ENCODE measurements at places on chromosomes 1 and 21.

DNA sequence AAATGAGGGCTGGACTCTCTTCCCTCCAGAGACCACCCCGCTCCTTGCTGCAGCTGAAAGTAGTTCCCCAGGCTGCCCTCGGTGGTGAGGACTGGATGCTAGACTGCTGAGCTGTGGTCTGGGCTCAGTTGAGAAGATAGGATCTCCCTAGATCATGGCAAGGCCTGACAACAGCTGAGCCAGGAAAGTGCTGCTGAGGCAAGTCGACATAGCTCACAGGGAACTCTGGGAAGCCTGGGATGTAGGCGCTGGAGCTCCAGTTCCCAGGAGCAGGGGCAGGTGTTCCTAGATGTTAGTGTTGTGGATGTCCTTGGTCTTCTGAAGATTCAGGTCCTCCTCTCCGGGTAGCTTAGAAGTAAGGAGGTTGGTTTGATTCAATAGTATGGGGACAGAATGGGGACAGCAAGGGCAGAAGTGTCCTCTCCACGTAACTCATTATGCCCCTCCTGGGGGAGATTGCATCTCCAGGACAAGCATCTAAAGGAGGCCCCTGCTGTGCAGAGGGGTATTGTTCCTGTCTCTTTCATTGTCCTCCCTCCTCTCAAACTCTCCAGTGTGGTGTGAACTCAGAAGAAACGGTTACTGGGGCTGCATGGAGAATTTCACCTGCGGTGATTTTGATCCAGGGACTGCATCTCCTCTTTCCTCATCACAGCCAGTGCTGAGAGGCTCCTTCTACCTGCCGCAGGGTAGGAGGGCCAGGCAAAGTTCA, 3.7 kb downstream of the CYB561D1 start:
- no peak for DNase-seq

DNA sequence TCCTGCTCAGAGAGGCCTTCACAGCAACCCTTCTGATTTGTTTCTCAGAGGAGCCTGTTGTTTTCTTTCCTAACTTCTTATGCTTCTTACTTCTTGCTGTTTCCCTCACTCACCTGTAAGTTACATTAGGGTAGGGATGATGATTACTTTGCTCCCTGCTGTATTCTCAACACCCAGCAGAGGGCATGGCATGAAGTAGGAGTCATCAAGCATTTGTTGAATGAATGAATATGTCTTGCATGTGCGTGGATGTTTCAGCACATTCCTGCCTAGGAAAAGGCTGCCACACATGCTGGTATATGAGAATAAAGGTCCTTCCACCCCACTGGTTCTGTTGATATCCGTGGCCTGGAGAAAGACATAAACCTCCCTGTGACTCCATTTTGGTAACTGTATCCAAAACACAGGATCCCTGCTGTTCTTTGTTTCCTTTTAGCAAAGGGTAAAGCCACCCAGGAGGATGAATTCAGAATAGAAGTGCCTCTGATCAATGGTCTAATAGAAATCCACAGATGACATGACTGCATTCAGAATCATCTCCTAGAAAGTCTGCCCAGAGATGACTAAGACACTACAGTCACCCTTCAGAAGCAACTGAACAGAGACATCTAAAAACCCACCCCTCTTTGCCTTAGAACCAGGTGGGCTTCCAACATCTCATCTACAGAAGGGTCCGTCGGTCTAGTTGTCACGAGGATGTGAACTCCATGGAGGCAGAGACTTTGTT, 168.8 kb downstream of the ZSCAN20 start:
- DNase-seq: no peak

- DNase-seq: no peak
These were observed 30.3 kb downstream of the TCP10L start for GRCh38 chr21:32554832-32555638.

DNA sequence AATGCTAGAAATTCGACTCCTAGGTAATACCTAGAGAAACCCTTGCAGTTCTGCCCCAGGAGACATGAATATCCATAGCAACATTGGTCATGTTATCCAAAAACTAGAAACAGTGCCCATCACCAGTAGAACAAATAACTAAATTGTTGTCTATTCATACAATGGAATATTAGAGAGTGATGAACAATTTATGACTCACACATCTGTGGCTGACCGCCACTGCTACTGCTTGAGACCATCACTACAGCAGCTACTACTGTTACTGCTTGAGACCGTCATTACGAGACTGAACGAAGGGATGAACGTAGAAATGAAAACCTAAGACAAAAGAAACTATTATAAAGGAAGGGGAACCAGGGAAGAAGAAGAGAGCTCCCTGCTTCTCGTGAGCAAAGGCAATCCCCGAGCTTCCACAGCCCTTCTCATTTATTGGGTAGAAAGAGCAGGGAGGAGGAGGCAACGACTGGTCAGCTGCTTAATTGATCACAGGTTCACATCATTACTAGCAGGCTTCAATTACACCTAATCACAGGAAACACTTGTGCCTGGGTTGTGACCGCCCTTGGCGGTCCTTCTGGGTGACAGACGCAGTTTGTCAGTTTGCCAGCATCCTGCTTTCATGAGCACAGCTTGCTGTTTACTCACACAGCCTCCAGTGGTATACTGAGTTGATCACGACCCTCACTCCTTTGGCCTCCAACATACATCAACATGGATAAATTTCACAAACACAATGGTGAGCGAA, 14.1 kb upstream of the PADI4 start:
- no peak for DNase-seq

DNA sequence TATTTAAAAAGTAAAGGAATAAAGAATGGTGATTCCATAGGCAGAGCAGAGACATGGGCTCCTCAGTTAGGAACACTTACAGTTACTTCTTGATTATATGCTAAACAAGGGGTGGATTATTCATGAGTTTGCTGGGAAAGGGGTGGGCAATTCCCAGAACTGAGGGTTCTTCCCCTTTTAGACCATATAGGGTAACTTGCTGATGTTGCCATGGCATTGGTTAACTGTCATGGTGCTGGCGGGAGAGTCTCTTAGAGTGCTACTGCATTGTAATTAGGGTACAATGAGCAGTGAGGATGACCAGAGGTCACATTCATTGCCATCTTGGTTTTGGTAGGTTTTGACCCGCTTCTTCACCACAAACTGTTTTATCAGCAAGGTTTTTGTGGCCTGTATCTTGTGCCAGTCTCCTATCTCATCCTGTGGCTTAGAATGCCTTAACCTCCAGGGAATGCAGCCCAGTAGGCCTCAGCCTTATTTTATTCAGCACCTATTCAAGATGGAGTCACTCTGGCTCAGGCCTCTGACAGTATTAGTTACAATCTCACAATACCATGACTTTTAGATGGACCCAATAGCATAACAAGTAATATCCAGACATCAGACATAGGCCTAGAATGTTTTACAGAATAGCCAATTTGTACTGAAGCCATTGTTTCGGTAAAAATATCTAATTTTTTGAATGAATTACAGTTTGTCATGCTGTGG, 106.8 kb downstream of the ZBTB18 start:
- DNase-seq: no peak

DNA sequence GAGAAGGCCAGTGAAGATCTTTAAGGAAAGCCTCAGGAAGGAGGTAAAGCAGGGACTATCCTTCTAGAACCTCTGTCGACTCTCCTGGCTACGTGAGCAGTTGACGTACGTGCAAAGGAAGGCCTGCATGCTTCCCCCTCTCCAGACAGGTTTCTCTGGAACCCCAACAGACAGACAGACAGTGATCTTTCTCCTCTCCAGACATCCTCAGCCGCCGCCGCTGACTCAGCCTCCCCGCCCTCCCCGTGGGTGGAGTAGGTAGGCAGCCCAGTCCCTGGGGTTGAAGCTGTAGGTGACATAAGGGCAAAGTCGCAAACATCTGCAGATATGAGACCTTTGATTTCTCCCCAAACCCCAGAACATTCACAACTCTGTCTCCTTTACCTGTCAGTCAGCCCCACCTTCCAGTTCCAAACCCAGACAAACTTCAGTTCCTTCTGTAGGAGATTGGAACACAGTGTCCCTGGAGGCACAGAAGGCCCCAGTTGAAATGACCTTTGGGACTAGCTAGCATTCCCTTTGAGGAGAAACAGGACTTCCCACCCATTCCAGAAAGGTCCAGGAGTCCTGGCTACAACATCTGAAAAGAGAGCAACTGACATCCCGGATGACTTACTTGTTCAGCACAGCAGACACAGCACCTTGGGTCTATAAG, 146.0 kb upstream of the JUN start:
- DNase-seq: no peak

- no peak for DNase-seq
These were observed 116.0 kb upstream of the ADGRL4 start for GRCh38 chr1:79122521-79122920.

GRCh38 chr1:20413136-20413775, 72.8 kb downstream of the CAMK2N1 start:
- no peak for DNase-seq

DNA sequence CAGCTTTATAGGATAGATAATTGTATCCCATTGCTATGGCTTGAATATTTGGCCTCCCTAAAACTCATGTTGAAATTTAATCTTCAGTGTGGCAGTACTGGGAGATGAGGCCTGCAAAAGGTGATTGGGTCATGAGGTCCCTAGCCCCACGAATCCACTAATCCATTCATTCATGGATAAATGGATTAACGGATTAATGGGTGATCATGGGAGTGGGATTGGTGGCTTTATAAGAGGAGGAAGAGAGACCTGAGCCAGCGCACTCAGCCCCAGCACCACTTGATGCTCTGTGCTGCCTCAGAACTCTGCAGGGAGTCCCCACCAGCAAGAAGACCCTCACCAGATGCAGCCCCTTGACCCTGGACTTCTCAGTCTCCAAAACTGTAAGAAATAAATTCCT, 32.0 kb downstream of the S100A6 start:
- DNase-seq: no peak

- DNase-seq: no peak
These were observed 59.9 kb downstream of the SYT6 start for GRCh38 chr1:114093624-114094362.

- DNase-seq: no peak
These were observed 37.7 kb downstream of the JUN start for GRCh38 chr1:58746182-58746581.

Data from anterior cingulate cortex (tissue), 58 donors.